Suppressor macrophage (primary cell): ENCODE measurements at places on chromosomes 6 and 20.

- no peak for DNase-seq
These were observed 34.9 kb downstream of the GMPR start for GRCh38 chr6:16273256-16273655.

DNA sequence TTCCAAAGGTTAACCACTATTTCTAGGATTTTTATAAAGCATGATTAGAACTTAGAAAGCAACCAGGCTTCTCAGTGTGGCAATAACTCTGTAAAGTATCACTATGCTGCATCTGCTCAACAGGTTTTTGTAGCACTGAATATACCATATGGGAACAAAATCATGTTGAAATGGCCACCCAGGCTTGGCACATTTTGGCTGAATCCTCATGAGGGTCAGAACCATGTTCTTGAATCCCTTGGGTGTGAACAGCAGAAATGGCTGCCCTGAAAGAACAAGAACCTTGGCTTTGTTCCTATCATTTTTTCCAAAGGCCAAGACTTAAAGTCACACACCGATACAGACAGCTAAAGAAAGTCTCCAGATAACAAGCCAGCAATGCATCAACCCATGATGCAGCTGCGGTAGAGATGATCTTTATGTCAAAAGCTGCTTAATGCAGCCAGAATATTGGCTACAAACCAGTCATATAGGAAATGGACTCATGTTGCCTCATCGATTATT is 283.0 kb upstream of the NOX3 start:
- DNase-seq: no peak

GRCh38 chr20:63092660-63093215 is 86.0 kb upstream of the BHLHE23 start:
- DNase-seq: no peak

DNA sequence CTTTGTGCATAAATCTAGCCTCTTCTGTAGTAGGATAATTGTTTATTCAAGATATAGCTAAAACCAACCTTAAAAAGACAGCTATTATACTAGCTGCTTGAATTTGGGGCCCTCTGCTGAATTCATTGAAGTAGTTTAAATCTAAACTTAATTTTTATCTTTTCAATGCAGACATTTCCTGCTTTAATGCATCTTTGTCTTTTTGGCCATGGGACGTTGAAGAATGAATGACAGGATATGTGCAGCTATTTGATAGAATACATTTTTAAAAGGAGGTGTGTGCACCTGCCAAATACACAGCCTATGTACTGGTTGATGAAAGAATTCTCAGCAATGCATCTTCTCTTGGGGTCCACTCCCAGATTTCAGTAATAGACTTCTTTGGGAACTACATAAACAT is 524.9 kb downstream of the PHF3 start:
- no peak for DNase-seq

GRCh38 chr20:53097371-53097770 is 125.2 kb downstream of the TSHZ2 start:
- DNase-seq: no peak
